Activated T-cell treated with anti-CD3 and anti-CD28 coated beads, Interleukin-2, amount 50 U/mL, for 24 hours (primary cell): ENCODE measurements at places on chromosomes 12 and 14.
A peak's percentile ranks its signal among the peaks of the same experiment; 100 is the strongest.

GRCh38 chr14:39472078-39472477 lies 39.8 kb upstream of the FBXO33 start:
- no peak for DNase-seq

DNA sequence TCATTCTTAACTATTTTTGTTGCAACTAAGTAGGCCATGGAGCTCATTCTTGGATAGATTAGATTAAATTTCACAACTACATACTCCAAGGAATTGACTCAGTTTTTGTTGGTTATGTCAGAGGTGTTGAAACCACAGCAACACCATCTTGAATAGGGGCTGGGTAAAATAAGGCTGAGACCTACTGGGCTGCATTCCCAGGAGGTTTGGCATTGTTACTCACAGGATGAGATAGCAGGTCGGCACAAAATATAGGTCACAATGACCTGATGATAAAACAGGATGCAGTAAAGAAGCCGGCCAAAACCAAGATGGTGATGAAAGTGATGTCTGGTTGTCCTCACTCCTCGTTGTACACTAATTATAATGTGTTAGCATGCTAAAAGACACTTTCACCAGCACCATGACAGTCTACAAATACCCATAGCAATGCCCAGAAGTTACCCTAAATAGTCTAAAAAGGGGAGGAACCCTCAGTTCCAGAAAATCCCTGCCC lies 20.9 kb downstream of the DMAC2L start:
- DNase-seq, result no peak

DNA sequence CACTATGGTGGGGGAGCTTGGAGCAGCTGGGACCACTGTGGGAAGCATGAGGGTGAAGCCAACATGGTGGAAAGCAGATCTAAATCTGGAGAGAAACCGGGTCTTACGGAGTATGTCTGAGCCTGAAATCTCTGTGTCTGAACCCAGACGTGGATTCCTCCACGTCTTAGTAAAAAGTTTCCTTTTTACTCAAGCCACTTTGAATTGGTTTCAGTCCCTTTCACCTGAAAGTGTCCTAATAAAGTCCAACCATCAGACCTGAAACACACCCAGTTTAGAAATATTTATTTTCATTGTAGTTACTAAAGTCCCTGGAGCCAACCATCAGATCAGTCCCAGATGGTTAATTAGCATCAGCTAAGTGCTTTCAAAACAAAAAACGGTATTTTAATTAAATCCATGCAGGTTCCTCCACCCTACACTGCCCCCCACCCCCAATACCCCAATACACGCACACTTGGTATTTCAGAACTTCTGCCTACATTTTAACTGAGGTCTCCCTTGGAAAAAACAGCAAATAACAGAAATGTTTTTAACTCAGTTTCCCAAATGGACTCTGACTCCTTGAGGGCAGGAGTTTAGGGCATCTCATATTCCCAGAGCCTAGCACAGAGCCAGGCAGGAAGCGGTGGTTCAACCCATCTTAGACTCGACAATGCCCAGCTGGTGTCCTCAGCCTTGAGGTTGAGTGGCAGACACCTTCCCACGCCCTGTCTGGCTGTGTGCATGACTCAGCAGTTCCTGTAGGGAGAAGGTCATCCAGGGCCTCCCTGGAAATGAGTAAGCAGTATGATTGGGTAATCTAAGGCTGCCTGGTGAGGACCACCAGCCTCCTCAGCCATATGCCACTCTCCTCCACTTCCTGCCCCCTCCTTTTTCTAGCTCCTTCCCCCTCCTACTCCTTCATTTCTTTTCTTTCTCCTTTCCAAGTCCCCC lies 175.8 kb downstream of the TTC8 start:
- peak; percentile 39 for DNase-seq

DNA sequence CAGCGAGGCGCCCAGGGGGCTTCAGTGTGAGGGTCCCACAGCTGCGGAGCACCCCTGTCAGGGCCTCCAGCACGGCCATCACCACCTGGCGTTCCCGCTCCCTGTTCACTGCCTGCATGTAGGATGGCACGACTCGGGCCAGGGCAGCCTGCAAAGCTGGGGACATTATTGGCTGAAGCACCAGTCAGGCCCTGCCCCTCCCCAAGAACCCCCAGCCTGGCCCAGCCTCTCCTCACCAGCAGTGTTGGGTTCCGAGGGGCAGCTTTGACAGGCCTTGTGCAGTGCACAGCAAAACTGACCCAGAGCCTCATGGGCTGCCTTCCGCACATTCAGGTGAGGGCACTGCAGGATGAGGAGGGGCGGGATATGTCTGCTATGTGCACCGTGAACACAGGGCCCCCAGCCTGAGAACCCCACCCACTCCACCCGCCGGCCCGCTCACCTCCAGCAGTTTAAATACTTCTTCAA lies 5.6 kb downstream of the IPO4 start:
- no peak for DNase-seq

DNA sequence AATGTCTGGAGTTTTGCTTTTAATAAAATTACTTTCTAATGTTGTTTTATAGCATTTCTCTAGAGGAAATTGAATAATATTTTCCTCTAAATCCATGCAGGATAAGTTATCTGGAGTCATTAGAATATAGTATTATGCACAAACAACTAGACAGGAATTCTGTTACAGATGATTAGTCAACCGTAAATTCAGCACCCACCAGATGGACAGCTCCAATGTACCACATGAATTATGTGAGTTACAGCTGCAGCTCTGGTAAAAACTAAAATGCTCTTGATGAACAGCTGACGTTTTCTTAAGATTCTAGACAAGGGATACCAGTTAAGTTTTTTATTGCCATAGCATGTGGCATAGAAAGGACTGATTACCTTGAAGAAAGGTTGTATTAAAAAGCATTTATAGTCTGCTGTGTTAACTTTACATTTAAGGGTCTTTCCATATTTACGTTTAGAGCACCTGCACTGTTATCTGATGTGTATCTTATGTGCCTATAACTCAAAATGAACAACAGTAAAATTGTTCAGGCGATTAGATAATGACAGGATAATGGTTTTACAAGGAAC lies 321.4 kb upstream of the LRFN5 start:
- no peak for DNase-seq

DNA sequence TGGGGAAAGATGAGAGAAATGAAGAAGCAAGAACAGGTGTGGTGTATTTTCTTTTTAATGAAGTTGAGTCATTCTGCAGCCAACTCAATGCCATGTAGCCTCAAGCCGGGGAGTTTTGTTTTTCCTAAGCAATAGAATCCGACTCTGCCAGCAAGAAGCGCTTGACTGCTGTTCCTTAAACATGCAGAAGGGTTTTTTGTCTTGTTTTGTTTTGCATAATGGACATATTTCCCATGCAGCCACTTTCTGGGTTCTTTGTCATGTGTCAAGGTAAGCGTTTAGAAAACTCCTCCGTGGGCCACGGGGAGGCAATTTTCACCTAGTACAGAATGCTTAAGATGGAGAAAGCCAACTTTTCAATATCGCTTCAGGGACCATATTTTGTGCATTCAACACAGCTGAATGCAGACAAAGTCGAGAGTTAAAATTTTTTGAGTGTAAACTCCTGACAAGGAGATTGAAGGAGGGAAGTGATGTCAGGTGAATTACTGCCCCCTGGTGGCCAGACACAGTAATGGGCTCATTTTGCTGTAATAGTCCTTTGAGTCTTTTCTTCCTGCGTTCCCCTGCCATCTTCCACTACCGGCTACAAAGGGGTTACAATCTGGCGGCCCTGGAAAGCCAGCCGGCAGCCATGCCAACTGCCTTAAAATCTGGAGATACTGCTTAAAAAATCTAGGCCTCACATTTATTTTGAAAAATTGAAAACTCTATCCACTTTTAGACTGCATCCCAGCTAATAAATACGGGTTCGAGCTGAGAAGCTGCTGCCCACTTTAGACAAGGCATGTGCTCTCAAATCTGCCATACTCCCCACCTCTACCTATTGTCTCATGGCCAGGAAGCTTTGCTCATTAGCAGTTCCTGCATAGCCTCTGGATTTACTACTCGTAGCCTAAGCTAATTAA lies 3.2 kb upstream of the FICD start:
- DNase-seq, result peak; percentile 78

DNA sequence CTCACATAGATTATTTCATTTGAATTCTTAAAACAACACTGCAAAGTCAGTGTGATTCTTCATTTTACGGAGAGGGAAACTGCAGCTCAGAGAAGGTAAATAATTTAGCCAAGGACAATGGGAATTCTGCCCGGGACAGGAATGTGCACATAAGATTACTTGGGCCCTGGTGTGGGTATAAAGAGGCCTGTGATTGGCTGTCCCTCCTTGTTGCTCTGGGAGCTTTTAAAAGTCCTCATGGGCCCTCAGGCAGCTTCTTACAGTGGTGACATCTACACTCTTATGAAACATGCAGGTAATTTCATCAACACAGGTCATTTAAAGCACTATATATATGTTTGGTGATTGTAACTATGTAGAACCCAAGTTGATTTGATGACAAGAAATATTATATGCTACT lies 100.3 kb downstream of the ESR2 start:
- DNase-seq, result no peak

GRCh38 chr12:121632069-121632970 lies 6.0 kb downstream of the ORAI1 start:
- no peak for DNase-seq

DNA sequence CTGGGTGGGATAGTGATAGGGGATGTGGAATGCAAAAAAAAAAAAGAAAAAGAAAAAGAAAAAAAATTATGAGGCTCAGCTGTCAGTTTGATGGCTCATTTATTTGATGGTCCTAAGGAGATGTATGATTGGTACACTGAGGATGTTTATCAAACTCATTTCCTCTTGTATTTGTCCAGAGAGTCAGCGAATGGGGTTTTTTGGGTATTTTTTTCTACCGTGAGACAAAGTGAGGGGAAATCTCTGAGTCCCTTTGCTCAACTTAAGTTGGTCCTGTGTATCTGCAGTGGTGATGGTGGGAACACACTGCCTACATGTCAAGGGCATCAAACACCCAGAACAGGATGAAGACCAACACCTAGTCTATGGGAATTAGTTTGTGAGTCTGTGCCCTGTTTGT lies 176.9 kb upstream of the HIF1A start:
- DNase-seq, result no peak

DNA sequence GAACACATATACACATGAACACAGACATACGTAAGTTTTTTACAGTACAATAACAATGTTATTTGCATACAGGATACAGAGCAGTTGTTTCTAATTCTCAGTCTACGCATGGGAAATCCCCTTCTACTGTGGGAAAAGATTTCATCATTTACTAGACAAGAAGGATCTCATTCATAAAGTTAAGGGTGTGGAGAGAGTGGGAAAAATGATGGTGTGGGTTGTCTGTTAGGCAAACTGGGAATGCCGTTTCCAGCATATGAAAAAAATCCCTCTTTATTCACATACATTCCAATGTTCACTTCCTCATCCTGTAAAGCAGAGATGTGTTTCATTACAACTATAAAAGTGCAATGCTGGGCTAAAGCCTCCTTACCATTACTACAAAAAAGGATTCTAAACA lies 120.9 kb downstream of the SINHCAF start:
- DNase-seq, result no peak

GRCh38 chr12:131133994-131134393 lies 180.3 kb downstream of the ADGRD1 start:
- no peak for DNase-seq

GRCh38 chr12:1474041-1474573 lies 120.3 kb downstream of the FBXL14 start:
- DNase-seq, result no peak

- no peak for DNase-seq
Observed at GRCh38 chr12:69214169-69214568, 25.2 kb upstream of the CPSF6 start.

GRCh38 chr14:25050269-25051150 lies 563 bp upstream of the STXBP6 start:
- DNase-seq, result no peak

DNA sequence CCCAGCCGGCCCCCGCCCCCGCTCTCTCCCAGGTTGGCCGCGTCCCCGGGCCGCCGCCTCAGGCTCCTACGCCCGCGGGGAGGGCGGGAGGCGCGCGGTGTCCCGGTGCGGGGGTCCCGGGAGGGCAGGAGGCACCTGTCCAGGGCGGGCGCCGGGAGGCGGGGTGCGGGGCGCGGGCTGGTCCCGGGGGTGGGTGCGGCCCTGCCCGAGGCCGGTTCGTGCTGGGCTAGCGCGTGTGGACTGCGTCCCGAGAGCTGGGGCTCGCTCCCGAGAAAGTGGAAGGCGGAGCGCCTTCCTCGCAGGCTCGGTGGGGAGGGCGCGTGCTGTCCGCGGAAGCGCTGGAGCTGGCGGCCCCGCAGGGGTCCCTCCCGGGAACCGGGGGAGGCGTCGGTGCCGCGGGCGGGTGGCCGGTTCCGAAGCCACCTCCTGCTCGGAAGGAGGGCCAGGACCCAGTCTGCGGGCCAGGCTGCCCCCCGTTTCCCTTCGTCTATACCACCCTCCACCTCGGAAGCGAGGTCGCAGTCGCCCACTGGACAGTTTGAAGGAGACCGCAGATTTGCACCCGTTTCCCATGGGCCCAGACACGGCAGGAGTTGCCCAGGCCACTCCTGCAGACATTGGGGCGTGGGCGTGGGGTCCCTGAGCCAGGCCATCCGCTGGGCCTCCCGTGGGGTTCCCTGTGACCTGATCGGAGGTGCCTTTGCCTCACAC lies 636 bp downstream of the ZFYVE21 start:
- peak; percentile 60 for DNase-seq

GRCh38 chr12:5577211-5577612 lies 145.3 kb downstream of the NTF3 start:
- DNase-seq, result no peak

DNA sequence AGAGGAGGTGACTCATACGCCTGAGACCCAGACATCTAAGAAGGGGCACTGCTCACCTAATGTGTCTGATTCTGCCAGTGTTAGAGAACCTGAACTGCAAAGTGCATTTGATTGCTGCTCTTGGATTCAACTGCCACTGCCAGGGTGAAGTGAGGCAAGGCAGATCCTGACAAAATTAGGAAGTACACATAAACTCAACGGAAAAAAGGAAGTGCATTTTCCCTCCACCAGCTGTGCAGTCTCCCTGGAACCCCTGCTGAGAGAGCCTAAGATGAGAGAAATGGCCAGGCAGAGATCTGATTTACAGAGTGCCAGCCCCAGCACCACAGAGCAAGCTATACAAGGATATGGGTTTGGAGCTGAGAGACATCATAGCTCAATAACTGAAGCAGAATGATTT lies 215.3 kb downstream of the SEC23A start:
- no peak for DNase-seq
